AG08395 (cell line): ENCODE measurements at places on chromosomes 6 and 20.

- DNase-seq = no peak
These were observed 78.6 kb downstream of the GCLC start for GRCh38 chr6:53466257-53466656.

GRCh38 chr6:140071601-140072062 is 697.2 kb upstream of the CITED2 start:
- peak; percentile 26 for DNase-seq

DNA sequence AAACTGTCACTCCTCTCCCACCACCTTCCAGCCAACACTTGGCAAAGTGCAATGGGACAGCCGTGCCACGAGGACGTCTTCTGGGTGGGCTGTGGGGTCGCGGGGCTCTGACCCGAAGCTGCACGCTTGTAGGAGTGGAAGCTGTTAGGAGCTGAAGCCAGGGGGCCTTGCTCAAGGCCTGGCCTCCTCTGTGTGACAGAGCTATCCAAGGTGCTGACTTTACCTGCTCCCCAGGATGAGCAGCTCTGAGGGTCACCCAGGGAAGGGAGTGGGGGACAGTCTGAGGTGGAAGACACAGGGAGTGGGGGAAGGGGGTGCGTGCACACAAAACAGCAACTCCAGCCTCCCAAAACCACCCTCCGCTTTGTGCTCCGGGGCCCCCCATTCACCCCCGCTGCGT is 17.5 kb upstream of the CHRNA4 start:
- DNase-seq = no peak

DNA sequence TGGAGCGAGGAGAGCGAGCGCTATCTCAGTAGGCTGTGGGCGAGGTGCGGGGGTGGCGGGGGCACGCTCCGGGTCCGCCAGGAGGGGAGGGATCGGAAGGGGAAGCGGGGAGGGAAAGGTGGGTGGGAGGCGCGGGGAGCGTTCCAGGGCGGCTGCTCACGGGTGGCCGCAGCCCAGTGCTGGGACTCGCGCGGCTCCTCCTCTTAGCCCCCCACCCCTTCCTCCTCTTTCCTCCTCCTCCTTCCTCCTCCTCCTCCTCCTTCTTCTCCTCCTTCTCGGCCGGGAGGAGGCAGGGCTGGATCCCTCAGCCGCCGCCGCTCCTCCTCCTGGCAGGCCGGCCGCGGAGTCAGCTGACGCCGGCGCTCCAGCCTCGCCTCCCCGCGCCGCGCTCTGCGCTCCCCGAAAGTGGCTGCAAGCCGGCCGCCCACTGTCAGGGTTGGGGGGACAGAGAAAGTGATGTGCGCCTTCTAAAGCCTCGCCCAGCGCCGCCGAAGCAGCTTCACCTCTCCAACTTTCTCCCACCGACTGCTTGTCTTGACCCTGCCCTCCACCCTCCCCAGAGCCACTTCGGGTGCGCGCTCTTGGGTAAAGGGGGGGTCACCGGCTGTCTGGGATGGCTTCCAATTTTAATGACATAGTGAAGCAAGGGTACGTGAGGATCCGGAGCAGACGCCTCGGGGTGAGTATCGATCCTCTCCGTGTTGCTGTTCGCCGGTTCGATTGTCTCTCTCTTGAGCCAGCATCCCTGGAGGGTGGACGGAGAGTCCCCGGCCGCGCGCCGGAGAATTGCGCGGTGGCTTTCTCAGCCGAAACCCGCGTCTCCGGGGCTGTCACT is at the start of gene DOK5:
Gene DOK5 (plus strand): TSS at position 260 of the 835 bp plus-strand sequence. CDS start 354 bp downstream, at position 614.
- peak; percentile 8 for DNase-seq

DNA sequence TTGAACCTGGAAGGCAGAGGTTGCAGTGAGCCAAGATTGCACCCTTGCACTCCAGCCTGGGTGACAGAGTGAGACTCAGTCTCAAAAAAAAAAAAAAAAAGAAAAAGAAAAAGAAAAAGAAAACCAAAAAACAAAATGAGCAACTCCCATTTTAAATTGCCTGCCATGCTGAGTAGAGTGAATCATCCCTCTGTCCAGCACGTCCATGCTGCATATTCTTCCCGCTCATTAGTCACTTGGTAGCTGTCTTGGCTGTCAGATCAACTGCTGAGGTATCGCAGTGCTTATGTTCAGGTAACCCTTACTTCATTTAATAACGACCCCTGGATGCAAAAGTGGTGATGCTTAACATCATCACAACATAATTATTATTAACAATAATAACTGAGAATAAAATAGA is 72.6 kb upstream of the RNF24 start:
- no peak for DNase-seq
